ENCODE measurements at places on chromosomes 5 and 9. TPM values are rescaled to one million over a fixed set of nuclear protein-coding genes. Genes with fewer than 3 reads are reported as not detected.

The ZNF474 gene
- not detected for total RNA-seq

GRCh38 chr5:124730381-124730780, 16.1 kb downstream of the ZNF608 start:
- ATAC-seq = no peak

The PCDHB16 gene
- total RNA-seq = not detected

DNA sequence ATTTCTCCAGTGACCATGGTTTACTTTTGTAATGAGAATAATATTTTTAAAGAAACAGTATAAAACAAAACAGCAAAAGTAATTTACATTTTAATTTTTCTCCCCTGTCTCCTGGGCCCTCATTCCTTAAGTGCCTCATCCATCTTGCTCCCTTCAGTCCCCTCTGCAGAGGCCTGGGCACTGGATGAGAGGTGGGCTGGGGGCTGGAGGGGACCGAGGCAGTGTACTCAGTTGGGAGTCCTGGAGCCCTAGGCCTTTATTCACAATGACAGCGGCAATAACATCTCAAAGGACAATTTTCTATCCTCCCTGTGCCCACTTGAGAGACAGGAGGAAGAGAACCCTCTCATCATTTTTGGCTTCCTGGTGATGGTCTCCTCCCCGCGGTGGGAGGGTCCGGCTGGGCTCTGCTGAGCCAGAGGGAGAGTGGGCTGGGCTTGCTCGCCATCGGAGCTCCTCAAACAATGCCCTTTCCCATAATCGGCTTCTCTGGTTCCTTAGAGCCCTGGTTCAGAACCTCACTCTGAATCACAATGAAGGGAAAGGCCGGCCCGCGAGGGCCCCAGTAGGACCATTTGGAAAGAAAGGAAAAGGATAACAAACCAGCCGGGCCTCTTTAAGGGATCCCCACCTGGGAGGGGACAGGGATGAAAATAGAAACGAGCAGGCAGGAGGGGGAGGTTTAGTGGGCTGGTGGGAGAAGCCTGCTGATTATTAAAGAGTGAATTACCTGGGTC, 9.7 kb upstream of the SMIM32 start:
- ATAC-seq = no peak

- no peak for ATAC-seq
Observed at GRCh38 chr9:5510989-5511388, 658 bp downstream of the PDCD1LG2 start.

GRCh38 chr5:138601444-138601843, 26.2 kb upstream of the HSPA9 start:
- ATAC-seq = no peak

The TTC16 gene
- total RNA-seq = 2.0 TPM

DNA sequence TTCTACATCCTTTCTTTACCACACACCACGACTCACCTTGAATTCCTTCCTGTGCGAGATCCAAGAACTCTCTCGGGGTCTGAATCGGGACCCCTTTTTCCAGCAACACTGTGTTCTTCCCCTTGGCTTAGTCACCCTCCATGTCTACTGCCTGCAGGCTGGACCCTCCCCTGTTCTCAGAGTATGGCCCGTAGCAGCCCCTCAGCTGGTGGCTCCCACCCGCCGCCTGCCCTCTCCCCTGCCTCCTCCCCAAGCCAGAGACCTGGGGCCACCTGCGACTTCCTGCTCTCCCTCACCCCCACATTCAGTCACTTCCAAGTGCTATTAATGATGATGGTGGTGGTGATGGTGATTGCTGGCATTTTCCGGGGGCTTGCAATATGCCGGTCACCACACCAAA, 6.5 kb upstream of the IL4 start:
- no peak for ATAC-seq

The ADAMTS12 gene
- not detected for total RNA-seq

GRCh38 chr9:108093773-108094675, 604.5 kb upstream of the KLF4 start:
- ATAC-seq = no peak

The SLC25A25 gene
- total RNA-seq = 12.7 TPM

- no peak for ATAC-seq
Observed at GRCh38 chr9:32500768-32501167, 25.2 kb downstream of the RIGI start.

- no peak for ATAC-seq
Observed at GRCh38 chr5:173457482-173457881, 129.3 kb upstream of the STC2 start.

DNA sequence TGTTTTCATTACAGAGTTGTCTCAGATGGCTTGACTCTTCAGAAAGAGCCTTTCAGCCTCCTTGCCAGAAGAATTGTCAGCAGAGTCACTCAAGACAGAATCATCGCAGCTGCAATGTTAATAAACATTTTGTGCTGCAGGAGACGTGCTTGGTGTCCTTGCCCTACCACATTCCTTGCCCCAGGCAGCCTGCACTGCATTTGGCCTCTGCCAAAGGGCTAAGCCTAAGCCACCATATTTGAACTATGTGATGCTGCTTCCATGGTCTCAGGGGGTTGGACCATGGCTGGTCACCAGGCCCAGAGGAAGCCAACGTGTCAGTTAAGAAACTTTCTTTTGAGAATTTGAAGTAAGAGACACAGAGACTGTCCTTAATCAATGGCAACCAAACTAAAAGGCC, 145.4 kb downstream of the ACTL7B start:
- no peak for ATAC-seq

- ATAC-seq = no peak
Observed at GRCh38 chr9:7153566-7153965, 395.8 kb downstream of the KDM4C start.

DNA sequence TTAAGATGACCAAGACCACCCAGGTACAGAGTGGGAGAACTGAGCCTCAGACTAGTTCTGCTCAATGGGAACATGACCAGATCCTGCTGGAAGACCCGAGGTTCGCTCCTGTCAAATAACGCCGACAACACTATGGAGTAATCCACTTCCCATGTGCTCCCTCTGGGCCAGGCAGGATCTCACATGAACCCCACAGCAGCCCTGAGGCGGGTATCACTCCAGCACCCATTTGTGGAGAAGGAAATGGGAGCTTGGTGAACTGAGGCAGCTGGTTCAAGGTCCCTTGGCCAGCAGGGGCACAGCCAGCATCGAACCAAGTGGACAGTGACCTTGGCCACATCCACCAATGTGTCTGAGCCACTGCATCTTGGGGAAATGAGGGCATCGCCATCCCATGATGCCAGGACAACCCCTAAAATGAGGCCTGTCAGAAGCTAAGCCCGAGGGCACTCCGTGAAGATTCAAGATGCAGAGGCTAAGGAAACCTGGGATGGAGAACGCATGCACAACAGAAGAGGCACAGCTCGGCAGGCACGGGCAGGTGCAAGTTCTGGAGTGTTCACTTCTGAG, 8.5 kb downstream of the ANKS6 start:
- ATAC-seq = no peak

The SPEF2 gene
- total RNA-seq = 6.7 TPM

DNA sequence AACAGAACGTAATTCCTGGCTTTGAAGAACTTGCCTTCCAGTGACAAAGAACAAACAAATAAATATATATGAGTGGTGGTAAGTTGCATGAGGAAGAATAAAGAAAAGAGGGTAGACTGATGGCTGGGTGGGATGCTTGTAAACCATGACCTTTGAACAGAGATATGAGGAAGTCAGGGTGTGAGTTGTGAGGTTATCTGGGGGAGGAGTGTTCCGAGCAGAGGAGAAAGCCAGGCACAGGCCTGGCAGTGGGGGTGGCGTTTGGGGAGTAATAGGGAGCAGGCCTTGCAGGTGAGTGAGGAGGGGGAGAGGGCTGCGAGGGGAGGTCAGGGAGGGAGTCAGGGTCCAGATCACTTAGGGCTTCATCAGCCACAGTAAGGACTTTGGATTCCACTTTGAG, 213.4 kb downstream of the PTTG1 start:
- ATAC-seq = no peak
